ENCODE measurements at places on chromosomes 4 and X.
A peak's percentile ranks its signal among the peaks of the same experiment; 100 is the strongest.

- no peak for DNase-seq
These were observed 139.5 kb downstream of the TBL1X start for GRCh38 chrX:9604111-9604907.

- DNase-seq = peak; percentile 25
These were observed 109.6 kb downstream of the ANXA3 start for GRCh38 chr4:78661086-78661690.

GRCh38 chrX:22366906-22367305 lies 94.2 kb downstream of the CBLL2 start:
- no peak for DNase-seq

DNA sequence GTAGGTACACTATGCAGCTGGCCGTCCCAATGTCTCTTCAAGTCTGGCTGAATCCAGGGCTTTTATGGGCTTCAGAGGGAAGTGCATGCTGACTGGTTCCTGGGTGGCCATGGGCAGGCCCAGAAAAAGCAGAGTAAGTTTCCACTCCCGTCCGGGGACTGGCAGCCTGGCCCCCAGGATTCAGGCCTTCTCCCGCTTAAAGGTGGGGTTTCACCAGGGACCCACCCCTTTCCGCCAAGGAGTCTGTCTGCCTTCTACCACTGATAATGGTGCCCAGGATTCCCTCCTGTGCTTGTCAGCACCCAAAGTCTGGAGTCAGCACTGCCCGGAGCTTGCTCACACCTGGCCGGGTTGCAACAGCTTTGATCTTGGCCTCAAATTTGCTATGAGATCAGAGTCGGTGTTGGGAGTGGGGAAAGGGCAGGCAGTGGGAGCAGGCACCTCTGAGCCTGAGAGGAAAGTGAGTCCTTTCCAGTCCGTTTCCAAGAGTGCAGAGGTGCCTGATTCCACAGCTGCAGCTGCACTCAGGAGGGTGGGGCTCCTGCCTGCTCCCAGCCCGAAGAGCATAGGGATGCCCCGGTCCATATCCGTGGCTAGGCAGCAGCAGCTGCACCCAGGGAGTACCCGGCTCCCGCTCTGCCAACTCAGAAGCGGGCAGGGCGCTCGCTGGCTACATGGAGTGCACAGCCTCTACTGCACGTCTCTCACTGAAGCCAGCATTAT lies 1344.3 kb upstream of the ADGRL3 start:
- no peak for DNase-seq

DNA sequence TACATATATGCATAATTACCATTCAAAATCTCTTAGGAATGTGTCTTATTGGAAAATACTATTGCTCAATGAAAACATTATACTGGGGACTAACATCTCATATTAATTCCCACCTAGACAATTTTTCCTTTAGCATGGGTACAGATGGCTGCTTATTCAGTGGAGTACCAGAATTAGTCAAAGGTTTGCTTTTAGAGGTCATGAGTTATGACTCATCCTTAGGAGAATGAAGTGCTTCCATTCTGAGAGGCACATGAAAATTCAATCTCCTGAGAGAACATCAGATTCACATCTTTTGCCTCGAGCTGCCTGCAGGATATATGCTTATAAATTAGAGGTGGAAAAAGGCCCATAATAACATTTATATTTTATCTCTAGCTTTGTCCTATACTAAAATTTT lies 378.0 kb upstream of the DMD start:
- DNase-seq = no peak

GRCh38 chrX:120377715-120378114 lies 15.8 kb downstream of the ATP1B4 start:
- DNase-seq = no peak

- no peak for DNase-seq
These were observed 27.5 kb downstream of the POU3F4 start for GRCh38 chrX:83535417-83536196.

- DNase-seq = peak; percentile 58
These were observed 595.6 kb upstream of the TENM3 start for GRCh38 chr4:181647396-181648147.

GRCh38 chr4:12966726-12967125 lies 517.4 kb downstream of the RAB28 start:
- no peak for DNase-seq

- DNase-seq = peak; percentile 90
These were observed 18.9 kb upstream of the CXCL8 start for GRCh38 chr4:73721435-73721834.

- no peak for DNase-seq
These were observed 572.9 kb upstream of the ZFP42 start for GRCh38 chr4:187422655-187423054.

- no peak for DNase-seq
These were observed 69.8 kb upstream of the BMP2K start for GRCh38 chr4:78706302-78706701.

GRCh38 chr4:1536579-1537409 lies 130.6 kb upstream of the NKX1-1 start:
- no peak for DNase-seq

GRCh38 chrX:48649102-48649501 lies 34.5 kb upstream of the WAS start:
- no peak for DNase-seq

GRCh38 chr4:54032558-54033135 lies 31.8 kb downstream of the CHIC2 start:
- DNase-seq = no peak

DNA sequence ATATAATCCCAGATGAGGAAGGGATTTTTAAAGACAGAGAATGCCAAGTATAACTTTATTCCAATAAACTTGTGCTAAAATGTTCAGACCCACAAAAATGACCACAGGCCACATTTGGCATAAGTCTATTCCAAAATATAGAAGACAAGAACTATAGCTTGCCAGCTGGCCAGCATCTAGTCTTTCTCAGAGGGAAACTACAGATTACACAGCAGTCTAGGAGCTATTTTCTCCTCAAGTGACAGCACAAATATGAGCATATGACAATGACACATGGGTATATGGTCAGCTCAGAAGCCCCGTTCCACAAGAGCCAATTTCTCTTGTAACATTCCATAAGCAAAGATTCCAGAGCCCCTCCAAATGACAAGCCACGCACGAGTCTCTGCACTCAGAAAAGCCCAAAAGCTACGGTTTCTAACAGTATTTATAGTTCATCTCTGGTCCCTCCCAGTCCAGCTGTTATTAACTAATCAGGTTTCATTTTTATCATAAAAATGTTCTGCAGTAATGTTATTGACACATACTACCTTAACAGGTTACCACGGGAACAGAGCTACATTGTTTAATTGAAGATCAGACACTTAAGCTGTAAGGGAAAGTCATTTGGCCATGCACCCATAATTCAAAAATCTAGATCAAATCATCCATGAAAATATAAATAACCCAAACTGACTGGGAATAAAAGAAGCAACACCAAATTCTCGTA lies 70.3 kb downstream of the RAB28 start:
- DNase-seq = no peak

GRCh38 chrX:103733017-103733416 lies 22.3 kb downstream of the TMEM31 start:
- DNase-seq = peak; percentile 61

- no peak for DNase-seq
These were observed 81.2 kb upstream of the KCNIP4 start for GRCh38 chr4:22029803-22030202.

- DNase-seq = no peak
These were observed 32.0 kb downstream of the PTPN13 start for GRCh38 chr4:86626066-86626465.

DNA sequence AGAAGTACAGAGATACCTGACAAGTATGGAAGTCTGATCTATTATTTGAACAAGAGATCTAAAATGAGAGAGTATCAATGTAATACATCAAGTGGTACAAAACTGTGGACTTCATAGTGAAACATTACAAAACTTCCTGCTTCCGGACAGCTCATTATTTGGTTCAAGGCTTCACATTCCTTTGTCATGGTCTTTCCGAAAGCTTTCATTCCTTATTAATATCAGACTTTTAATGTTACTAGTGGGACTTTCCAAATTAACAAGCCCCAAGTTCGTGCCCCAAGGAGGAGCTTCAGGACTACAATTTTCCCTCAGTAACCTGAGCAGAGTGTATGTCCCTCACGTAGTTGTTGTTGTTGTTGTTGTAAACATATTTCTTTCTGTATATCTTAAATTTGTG lies 1.2 kb downstream of the CHIC2 start:
- peak; percentile 84 for DNase-seq

Measured in EH (cell line).